Stimulated activated CD8-positive, alpha-beta memory T cell treated with anti-CD3 and anti-CD28 coated beads, Interleukin-4, amount 100 ng/mL, for 1 hour (primary cell): ENCODE measurements at places on chromosomes 7 and 10.
A peak's percentile ranks its signal among the peaks of the same experiment; 100 is the strongest.

DNA sequence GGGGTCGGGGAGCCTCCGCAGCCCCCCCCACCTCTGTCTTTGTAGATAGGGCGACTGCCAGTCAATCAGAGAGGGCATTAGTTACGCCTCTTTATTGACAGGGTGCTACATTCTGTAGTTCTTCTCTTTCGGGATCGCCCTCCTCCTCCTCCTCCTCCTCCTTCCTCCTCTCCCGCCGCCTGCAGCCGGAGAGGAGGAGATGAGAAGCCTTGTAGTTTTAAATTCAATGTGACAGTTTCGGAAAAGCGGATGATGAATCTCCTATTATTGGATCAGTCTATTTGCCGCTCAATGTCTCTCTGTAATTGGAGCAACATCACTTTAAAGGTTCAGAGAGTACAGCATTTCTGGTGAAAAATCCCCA is 587 bp upstream of the UNCX start:
- no peak for DNase-seq

GRCh38 chr10:106712988-106713387 is 451.5 kb downstream of the SORCS1 start:
- DNase-seq: no peak

DNA sequence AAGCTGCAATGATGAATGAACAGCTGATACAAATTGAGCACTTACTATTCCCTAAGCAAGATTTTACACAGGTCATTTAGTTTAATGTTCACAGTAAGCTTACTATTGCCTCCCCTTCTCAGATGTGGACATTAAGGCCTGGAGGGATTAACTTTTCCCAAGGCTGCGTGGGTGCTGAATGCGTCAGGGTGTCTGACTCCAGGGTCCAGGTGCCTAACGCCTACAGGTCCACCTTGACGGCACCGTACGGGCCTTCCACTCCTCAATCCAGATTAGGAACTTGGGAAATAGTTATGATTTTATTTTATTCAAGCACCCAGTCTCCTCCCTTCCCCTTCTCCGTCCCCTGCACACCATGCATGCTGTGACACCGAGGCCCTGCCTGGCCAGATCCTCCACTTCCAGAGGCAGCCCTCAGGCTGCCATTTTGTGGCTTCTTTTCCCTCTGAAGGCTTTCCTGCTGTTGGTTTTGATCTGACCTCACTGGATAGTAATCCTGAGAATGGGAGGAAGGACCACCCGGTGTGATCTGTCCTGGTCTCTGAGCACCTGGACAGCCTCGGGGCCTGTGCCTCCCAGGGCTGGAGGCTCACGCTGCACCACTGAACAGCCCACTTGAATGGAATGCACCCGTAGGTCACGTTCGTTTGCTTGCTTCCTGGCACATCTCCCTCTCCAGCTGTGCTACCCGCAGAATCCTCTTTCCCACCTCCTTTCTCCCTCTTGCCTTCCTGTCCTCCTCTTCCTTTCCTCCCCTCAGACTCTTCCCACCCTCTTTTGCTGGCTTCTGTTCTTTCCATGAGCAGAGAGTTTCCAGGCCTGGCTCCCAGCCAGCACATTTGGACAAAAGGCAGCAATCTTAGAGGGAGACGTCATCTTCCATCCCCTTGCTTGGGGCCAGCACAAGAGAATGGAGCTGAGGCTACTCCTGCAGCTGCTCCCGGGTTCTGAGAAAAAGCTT is 14.4 kb downstream of the DENND2A start:
- DNase-seq: no peak

DNA sequence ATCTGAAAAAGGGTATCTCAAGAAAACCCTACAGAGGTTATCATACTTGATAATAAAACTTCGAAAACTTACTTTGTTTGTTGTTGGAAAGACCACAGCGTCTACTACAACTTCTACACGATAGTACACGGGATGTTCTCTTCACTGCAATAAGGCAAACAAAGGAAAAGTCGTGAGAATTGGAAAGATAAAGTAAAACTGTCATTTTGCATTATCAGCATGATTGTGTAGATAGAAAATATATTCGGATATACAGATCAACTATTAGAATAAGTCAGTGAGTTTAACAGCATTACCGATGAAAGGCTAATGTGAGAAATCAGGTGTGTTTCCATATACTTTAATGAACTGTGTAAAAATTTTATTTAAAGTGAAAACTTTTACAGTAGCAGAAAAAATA is 287.4 kb downstream of the KLF6 start:
- no peak for DNase-seq

DNA sequence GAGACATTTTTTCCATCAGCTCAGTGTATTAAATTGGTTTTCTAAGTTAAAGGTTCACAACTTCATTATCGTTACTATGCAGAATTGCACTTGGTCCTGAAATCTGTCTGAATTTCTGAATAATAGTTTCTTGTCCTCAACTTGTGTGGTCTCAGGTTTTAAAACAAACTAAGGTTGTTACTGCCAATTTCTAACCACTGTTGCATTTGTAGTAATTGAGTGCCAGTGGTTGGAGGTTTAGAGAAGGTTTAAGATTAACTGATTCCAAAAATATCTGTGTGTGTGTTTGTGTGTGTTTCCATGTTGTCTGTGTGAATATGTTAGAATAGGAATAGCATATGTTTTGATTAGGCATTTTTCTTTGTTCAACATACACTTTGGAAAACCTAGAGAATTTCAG is 395.9 kb downstream of the AUTS2 start:
- no peak for DNase-seq

DNA sequence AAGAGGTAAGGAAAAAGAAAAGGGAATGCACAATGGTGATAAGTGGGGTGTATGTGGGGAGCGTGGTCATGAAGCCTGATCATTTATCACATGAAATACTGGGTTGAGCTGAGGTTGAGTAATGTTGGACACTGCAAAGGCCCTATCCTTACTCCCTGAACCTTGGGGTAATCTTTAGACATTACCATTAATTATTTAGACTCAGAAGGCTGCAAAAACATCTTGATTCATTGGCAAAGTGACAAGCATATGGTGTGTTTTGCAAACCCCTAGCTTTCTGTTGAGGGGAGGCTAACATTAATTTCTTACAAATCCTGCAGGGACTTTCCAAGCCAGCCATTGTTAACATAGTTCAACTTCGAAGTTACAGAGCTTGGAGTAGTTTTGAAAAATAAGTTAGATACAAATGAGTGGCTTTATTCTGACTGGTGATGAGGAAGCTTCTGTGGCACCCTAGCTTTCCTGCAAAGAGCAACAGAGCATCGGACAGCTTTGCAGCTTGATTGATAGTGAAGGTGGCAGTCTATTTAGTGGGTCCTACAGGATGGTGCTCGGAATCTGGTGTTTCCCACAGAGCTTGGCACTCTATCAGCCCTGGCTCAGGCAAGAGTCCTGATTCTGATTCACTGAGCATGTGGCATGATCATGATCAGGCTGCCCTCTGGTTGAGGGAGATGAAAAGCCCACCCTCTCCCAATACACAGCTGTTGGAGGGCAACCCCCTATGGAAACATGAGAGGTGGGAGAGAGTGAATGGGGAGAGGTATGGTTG is 153.7 kb upstream of the NPVF start:
- DNase-seq: no peak

GRCh38 chr7:93046641-93047040 is 71.1 kb downstream of the SAMD9 start:
- no peak for DNase-seq

DNA sequence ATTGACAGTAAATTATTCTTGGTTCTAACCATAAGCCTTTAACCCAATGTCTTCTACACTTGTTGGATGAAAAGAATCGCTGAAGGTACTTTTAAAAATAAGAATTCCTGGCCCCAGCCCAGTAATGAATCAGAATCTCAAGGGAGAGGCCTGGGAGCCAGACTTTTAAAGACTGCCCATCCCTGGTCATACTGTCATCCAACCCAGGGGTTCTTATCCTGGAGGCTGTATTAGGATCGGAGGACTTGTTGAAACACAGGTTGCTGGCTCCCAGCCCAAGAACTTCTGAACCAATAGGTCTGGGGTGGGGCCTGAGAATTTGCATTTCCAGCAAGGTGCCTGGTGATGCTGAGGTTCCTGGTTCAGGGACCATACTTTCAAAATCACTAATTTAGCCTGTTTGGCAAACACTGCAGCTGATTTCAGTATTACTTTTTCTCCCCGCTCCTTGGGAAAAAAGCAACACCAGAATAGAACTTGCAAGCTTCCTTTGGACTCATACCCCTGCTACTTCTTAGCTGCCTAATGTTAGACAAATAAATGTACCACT is 79.5 kb upstream of the FAM133B start:
- DNase-seq: no peak

DNA sequence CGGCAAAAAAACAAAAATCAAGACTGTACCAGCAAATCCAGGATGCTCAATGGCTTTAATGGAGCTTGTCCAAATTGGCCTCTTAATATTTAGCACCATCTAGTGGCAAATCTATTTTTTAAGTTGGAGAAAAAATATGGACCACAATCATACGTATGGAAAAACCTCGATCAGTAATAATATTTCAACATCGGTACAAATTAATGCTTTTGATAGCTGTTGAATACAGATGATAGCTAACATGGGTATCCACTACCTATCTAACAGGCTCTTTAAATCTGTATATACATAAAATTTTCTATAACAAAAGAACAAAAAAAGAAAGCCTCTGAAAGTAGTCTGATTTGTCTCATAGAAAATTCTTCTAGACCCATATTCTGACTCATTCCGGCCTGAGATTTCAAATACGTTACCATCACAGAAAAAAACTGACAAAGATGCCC is 29.2 kb downstream of the COA1 start:
- no peak for DNase-seq

- DNase-seq: no peak
Observed at GRCh38 chr7:17103170-17103569, 195.3 kb upstream of the AHR start.

- no peak for DNase-seq
Observed at GRCh38 chr7:100595188-100595587, 7.0 kb upstream of the PCOLCE start.

GRCh38 chr7:12770227-12770975 is 83.0 kb downstream of the ARL4A start:
- DNase-seq: no peak

DNA sequence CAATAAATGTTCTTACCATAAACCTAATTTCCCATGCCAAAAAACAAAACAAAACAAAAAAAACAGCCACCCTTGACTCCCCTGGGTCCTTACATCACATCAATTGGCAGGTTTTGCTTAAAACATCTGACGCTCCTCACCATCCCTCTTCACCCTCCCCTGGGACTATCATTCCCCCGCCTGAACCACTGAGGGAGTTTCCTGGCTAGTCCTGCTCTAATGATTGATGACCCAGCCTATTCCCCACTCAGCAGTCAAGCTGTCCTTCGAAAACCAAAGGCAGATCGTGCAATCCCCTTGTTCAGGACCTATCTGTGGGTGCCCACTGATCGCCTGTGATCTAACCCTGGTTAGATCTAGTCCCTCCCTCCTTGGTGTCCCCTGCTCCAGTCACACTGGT is 11.2 kb upstream of the FRMPD2 start:
- no peak for DNase-seq

GRCh38 chr10:117239721-117240620 is 943 bp upstream of the SLC18A2 start:
- no peak for DNase-seq

GRCh38 chr7:64630496-64630895 is 35.4 kb upstream of the ZNF107 start:
- DNase-seq: no peak

GRCh38 chr7:90225601-90226000 is 14.1 kb downstream of the STEAP2 start:
- no peak for DNase-seq

- no peak for DNase-seq
Observed at GRCh38 chr10:104582966-104583365, 58.1 kb upstream of the SORCS3 start.

- no peak for DNase-seq
Observed at GRCh38 chr10:14758994-14759664, 15.6 kb downstream of the FAM107B start.

DNA sequence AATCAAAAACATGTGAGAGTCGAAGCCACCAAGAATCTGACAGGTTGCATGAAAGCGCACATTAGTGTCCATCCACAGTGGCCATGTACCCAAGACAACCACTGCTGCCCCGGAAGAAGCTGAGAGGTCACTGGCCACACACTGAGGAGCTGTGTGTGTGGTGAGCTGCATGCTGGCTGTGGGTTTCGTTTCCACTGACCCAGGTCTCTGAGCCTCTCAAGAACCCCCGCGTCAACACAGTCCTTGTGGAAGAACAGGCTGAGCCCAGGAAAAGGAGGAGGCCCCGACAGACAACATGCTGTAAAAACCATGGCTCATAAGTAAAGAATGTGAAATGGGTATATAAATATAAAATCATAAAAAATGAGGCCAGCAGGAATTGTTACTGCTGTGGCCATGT is 8.2 kb downstream of the VIPR2 start:
- no peak for DNase-seq

DNA sequence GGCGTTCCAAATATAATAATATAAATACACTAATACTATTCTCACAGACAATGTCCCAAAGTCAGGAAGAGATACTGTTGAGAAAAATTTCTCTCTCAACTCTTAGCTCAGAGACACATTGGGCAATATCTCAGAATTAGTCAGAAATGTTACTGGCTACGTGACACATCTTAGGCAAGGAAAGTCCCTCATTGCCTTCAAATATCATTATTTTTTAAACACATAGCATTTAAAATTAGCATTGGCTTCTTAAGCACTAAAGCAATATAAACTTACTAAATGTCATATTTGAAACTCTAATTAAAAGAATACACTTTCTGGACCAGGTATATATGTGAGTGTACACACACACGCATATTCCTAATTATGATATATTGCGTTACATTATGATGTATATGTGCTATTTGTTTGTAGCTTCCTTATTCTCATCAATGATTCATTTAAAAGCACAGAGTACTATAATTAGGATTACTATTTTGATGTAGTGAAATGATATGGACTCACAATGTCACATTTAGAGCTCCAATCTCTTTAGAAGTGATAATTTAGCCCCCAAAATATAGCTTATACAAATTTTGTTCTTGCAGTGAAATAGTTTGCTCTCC is 255.8 kb downstream of the TWIST1 start:
- no peak for DNase-seq

GRCh38 chr10:31928549-31929260 is at the start of gene ARHGAP12:
Gene ARHGAP12, minus strand, starts transcription at chr10:31928831. Its CDS starts 19,976 bp downstream, at chr10:31908855.
- peak; percentile 69 for DNase-seq

- no peak for DNase-seq
Observed at GRCh38 chr7:112467867-112468266, 12.9 kb upstream of the LSMEM1 start.

GRCh38 chr10:104895541-104895940 is 254.5 kb downstream of the SORCS3 start:
- DNase-seq: no peak

GRCh38 chr7:21941611-21942141 is 4.0 kb downstream of the CDCA7L start:
- DNase-seq: no peak

DNA sequence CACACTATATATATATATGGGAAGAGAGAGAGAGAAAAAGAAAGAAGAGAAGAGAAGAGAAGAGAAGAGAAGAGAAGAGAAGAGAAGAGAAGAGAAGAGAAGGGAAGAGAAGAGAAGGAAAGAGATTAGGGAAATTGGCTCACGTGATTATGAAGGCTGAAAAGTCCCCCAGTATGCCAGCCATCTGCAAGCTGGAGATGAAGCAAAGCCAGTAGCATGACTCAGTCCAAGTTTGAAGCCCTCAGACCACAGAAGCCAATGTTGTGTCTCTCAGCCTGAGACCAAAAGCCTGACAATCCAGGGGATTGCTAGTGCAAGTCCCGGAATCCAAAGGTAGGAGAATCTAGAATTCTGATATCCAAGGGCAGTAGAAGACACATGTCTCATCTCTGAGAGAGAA is 206.3 kb upstream of the PRSS1 start:
- no peak for DNase-seq
